ENCODE measurements at places on chromosomes 5 and 9.

GRCh38 chr5:149278451-149279210, 7.0 kb downstream of the AFAP1L1 start:
- no peak for DNase-seq

DNA sequence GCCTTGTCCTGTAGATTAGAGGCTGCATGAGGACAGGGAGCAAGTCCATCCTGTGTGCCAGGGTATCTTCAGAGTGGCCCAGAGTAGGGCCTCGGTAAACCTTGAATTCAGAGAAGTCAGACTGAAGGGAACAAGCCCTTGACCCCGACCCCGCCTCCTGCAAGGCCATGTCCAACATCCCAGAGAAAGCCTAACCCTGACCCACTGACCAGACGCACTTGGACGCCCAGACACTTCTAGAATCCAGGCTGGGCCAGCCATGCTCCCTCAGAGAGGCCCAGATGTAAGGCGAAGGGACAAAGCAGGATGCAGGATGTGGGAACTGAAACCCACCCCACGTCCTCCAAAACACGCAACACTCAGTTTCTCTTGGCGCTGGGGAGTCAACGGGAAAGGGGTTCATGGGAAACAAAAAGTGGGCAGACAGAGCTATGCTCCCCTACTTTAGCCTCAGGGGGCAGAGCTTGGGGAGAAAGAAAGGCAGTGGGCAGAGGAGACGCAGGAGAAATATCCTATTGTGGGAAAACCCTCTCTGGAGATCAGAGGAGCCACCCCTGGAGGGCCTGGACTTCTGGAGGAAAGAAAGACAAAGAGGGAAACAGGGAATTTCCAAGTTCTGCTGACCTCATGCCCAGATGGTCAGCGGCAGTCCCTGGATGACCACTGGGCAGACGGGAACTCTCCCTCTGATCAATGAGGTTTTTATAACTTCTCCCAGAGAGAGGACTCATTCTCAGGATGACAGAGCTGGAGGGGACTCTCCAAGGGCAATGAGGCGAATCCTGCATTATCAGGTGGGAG, 13.0 kb downstream of the TNIP1 start:
- no peak for DNase-seq

DNA sequence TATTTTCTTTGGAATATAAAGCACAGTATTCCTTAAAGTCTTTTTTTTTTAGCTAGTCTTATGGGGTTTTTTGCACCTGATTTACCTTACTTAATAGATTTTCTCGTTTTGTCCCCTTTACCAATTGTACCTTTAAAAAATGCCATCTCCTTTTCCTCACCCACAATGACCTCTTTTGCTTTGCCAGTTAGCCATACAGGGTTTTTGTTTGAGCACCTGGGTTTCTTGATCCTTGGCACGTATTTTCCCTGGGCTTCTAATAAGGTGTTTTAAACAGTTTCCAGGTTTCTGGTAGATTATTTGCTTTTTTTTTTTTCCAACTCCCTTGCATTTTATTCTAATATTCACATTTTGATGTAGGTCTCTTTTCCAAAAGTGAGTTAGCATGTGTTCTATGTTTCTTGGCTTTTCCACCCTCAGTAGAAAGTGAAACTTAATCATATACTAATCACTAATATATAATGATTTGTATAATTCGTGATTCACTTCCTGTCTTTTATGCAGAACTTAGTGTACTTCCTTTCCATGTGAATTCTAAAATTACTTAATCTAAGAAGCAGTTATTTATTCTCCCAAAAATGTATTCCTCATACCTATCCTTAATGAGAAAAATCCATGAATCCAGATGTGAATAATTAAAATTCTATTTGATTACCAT, 673.9 kb upstream of the RGMB start:
- DNase-seq, result no peak

DNA sequence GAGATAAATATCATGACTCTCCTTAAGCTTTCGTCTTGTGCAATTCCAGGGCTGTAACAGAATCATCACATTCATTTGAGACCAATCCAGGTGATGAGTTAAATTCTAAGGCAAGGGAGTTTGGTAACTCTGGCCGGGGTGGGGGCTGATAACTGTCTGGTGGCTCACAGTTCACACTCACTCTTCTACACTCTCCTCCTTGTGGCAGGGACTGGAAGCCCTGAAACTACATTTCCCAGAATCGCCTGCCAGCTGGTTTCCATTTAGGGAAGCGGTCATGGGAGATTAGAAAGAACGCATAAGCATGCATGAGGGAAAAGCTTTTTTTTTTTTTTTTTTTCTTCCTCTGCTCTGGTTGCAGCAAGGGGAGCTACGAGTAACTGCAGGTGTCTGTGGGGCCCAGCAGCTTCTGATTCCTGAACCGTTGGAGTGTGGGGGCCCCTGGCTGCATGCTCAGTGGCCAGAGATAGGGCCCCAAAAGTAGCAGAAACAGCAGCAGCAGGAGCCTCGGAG, 154.8 kb upstream of the TBC1D2 start:
- DNase-seq, result no peak

- no peak for DNase-seq
Observed at GRCh38 chr9:137265496-137266161, 10.5 kb downstream of the NELFB start.

DNA sequence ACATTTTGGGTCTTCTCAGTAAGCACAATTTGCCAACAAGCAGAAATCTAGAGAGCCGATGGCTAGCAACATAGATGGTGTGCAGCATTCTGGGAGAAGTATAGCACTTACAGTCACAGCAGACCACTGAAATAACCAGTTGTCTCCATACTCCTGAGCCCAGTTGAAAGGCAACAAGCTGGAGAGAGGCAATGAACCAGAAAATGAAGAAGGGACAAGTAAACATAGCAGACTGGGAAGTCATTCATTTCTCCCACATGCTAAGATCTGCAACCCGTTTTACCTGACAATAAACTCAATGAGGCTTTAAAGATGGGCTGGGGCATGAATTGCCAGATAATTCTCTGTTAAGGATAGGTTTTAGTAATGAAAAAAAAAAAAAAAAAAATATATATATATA, 575.6 kb upstream of the GRAMD2B start:
- no peak for DNase-seq

GRCh38 chr9:91664663-91665062, 241.0 kb upstream of the NFIL3 start:
- DNase-seq, result no peak

DNA sequence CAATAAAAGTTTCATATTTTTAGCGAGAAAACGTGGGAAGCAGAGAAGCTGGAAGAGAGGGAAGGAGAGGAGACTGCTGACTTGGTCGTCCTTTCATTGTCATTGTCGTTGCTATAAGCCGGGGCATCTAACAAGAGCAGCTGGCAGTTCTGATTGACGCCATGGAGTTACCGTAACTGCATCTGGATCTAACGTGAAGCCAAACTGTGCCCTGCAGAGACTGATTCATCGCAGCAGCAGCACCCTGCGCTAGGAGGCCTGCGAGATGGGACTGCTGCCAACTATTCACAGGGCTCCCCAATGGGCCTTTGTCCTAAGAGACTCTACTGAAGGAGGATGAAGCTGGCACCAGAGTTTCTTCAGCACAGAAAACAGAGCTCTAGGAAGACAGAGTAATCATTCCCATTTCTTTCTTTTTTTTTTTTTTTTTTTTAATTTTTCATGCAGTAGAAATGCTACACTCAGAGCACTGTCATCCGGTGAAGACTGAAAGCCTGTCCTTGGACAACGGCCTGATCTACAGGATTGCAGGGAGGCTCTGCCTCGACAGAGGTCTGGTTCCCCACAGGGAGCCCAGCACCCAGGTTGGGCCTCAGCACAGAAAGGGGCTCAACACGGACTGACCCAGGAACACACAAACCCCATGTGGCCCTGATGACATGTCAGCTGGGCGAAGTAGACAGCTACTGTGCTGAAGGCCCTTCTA, 47.8 kb downstream of the RETREG1 start:
- DNase-seq, result no peak

DNA sequence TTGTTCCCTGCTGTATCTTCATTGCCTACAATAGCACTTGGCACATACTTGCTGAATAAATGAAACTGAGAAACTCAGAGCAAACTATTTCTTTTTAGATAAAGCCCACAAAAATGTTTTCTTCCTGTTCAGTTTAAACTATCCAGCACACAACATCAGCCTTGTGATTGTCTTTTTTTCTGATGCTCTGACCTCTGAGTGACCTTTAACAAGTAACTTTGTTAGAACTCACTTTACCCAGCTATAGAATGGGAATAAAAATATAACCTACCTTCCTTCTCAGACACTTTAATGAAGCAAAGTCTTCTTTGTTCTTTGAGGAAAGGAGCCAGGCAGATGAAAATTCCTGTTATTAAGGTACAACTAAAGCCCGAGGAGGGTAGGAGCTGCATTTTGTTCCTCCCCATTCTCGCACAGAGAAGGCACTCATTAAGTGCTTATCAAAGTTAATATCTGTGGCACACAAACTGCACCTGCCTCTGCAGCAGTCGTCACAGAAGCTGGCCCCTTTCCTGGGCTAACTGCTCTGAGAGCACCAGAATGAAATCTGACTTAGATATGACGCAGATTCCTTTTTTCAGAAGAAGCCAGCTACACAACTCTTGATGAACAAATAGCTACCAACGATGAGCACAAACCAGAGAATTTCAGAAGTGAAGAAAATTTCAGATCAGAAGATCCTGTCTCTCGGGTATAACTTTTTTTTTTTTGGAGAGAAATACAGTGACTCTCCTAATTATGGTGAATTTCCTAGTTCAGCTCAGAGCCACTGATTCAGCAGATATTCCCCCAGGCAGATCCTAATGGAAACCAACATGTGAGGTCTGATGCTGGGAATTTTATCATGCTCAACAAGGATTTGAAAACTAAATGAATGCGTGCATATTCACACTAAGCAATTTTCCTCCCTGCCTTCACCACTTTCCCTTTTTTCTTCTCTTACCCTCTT, 31.0 kb upstream of the NR3C1 start:
- peak; percentile 82 for DNase-seq

DNA sequence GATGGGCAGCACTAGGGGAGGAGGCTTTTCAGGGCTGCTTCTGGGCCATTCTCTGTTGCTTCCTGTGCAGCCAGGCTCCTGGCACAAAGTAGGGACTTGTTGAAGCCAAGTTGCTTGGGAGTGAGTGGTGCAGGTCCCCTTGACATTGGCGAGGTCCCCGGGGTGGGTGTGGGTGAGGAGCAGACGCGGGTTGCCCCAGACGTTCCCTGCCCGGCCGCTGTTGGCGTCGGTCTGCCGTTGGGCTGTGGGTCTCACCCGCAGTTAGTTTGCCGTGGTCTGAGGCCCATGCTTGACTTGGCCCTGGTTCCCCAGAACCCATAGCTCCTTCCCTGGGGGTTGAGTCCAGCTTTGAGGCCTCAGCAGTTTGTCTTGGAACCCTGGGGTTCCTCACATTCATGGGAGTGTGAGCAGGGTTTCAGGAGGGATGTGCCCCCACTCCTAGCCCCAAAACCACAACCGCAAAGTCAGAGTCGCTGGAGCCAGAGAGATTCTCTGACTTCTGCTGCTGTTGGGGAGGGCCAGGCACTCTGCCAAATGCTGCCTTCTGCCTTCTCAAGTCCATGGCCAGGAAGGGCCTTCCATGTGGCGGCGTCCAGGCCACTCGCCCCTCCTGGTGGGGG, 77.5 kb downstream of the RXRA start:
- peak; percentile 49 for DNase-seq

- no peak for DNase-seq
Observed at GRCh38 chr5:153005711-153006110, 484.8 kb upstream of the GRIA1 start.

DNA sequence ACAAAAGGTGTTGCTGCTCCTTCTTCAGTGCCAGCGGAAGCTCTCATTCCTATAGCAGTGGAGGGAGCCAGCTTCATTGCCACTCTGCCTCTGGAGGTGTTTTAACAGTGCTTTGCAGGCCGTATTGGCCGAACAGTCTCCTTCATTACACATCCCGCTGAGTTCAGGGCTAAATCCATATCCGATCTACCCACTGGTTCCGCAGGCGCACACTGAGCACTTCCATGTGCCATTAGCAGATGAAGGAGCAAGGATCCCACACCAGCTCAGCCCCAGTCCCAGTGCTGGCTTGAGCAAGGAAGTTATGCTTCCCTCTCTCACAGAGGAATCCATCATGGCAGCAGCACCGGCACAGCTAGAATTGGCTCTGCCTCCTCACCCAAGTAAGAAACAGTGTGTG, 121.2 kb upstream of the IRX2 start:
- no peak for DNase-seq

DNA sequence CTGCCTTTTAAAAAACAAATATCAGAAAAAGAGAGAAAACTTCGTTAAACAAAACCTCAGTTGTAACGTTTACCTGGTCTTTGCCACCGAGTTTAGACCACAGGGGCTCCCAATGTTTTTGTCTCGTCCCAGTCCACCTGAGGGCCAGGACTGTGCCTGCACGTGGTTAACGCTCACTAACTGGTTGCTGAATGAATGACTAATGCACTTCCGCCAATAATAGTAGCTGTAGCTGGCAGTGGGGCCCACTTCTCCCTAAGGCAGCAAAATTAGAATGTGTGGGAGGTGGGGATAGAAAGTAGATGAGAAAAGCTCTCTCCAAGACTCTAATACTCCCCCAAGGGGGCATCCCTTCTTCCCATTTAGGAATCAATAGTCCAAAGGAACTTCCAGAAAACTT, 29.1 kb upstream of the MED27 start:
- no peak for DNase-seq

- no peak for DNase-seq
Observed at GRCh38 chr5:153938191-153938842, 100.4 kb downstream of the FAM114A2 start.

DNA sequence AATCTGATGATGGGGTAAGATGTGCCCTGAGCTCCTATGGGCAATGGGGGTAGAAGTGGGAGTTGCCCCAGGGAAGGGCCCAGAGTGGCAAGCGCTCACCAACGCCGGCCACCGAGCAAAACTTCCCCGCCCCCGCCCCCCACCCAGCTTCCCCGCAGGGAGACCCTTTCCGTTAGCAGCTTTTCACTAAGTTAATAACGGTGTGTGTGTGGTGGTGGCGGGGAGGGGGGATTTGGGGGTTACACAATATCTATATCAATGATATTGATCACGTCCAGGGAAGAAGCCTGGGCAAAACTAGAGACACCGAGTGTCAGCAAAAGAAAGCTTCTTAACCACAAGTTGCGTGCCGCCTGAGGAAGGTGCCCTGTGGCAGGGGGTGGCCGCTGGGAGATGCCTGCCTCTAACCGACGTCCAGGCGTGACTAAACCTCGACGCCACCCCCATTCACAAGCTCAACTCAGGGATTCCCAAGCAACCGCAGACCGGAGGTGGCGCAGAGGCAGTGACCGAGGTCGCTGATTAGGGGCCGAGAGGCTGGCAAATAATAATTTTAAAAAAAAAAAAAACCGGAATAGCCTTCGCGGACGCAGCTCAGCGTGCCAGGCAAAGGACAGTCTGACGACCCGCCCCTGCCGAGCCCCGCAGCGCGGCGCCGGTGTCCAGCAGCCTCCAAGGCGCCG, 222.6 kb downstream of the MEF2C start:
- DNase-seq, result no peak

DNA sequence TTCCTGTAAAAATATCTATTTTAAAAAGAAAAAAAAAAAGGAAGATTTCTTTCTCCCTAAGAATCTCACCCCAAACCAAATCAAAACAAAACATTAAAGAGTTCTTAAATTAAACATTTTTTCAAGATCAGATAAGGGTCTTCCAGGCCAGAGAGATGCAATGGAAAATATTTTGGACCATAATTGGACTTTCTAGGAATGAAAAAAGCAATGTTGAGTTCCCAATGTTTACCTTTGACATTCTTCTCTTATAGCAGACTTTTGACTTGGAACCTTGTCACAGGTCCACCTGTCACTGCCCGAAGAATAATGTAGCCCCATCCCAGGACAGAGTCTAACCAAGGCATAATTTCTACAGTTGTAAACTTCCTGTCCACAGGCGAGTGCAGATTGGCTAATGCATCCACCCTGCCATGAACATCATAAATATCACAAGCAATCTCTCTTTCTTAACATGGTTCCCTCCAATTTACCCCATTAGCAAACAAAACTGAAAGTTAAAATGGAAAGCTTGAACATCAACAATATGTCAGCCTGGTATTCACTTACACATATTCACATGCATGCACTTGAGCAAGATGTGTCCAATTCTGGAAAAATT, 121.7 kb upstream of the ZNF366 start:
- no peak for DNase-seq
